NCI-H1694 (cell line): ENCODE measurements at places on chromosomes 16 and 17.
A peak's percentile ranks its signal among the peaks of the same experiment; 100 is the strongest.

DNA sequence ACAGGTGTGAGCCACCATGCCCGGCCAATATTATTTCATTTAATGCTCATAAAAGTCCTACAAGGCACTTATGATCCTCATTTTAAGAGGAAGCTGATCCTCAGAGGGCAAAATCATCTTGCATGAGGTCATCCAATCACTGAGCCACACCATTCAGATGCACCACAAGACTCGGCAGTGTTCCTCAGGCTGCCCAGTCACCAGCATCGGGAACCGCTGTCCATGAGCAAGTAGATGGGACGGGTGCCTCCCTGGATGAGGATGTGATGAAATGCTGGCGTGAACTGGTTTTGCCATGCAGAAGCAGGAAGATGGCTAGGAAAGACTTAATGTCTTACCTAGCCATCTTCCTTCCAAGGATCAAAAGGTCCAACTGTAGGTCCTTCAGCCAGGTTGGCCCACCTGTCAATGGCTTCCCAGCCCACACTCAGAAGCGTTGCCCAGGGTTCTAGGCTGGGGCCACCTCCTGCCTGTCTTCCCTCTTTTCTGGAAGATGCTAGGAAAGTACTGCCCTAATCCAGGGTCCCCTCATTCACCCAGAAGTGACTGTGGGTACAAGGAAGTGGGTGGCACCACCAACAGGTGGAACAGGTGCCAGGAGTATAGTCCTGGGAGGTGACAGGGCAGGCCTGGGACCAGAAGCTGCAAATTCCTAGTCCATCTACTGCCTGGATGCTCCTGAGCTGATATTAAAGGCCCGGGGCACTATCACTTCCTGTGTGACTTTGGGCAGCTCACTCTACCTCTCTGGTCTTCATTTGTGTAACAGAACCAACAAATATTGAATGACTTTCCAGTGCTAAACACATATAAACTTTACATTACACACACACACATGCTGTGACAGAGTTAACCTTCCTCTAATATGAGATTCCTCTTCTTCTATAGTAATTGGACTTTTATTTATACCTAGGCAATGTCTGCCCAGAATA, 32.2 kb upstream of the CRYBA1 start:
- DNase-seq, result no peak

- DNase-seq, result no peak
These were observed 3.9 kb upstream of the KRT38 start for GRCh38 chr17:41444640-41445039.

DNA sequence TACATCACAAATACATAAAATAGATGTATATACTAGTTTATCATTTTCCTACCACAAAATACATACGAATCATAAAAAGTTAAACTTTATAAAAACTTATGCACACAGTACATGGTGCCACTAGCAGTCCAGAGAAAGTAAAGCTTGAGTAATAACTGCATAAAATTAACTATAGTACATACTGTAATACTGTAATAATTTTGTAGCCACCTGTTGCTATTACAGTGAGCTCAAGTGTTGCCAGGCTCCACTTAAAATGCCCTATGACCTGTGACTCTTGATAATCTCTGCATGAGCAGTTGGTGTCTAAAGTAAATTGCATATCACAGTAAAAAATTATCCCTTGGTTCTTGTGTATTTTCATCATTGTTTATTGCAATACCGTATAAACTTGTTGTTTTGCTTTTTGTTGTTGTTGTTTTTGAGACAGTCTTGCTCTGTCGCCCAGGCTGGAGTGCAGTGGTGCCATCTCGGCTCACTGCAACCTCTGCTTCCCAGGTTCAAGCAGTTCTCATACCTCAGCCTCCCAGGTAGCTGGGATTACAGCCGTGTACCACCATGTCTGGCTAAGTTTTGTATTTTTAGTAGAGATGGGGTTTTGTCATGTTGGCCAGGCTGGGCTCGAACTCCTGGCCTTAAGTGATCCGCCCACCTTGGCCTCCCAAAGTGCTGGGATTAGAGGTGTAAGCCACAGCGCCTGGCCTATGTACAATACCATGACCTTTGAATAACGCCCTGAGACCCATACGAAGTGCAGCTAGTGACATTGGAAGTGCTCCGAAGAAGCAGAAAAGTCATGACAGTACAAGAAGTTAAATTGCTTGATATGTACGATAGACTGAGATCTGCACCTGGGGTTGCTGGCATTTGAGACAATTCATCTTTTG, 6.6 kb downstream of the LUC7L3 start:
- DNase-seq, result no peak

DNA sequence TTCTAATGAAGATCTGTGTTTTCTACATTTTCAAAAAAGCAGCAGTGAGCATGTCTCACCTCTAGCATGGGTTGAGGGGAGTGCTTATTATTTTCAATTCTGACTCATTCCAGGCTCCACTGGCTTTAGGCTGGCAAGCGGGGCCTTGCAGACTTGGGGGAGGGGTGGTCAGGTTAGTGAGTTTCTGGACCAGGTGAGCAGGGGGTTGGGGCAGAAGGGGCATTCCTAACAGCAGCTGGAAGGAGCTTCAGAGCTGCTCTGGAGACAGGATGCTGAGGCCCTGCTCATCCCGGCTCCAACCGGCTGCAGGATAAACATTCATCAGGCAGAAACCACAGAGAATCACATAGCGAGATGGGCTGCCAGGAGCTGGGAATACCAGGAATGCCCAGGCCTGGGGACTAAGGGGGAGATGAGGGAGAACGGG, 10.5 kb upstream of the KRT19 start:
- DNase-seq, result no peak

- no peak for DNase-seq
These were observed 25.0 kb downstream of the CRISPLD2 start for GRCh38 chr16:84844559-84845495.

GRCh38 chr16:1815461-1815860, 11.2 kb downstream of the HAGH start:
- no peak for DNase-seq

GRCh38 chr16:63737633-63738032, 1384.2 kb downstream of the CDH11 start:
- no peak for DNase-seq

- no peak for DNase-seq
These were observed 109.2 kb upstream of the NUDT7 start for GRCh38 chr16:77613095-77613494.

- peak; percentile 88 for DNase-seq
These were observed 15.0 kb downstream of the CNTNAP4 start for GRCh38 chr16:76292218-76292617.

GRCh38 chr17:36994438-36994837, 45.7 kb downstream of the AATF start:
- DNase-seq, result no peak

DNA sequence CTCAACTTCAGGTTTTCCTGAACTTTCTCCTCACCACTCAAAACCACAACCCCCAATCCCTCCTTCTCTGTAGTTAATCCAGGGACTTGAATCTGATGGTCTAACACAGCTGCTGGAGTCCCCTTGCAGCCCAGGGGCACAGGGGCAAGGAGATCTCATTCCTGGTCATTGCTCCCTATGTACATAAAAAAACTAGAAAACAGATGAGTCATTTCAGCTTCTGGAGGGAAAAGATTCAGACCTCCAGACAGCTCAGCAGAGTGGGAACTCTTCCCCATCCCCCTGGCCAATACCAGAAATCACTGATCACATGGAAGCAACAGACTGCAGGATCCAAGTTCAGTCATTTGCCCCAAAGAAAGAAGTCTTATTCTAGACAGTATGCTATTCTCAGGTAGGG, 62.1 kb downstream of the DYNLRB2 start:
- DNase-seq, result no peak

- DNase-seq, result no peak
These were observed 10.6 kb upstream of the AATK start for GRCh38 chr17:81176666-81177065.

DNA sequence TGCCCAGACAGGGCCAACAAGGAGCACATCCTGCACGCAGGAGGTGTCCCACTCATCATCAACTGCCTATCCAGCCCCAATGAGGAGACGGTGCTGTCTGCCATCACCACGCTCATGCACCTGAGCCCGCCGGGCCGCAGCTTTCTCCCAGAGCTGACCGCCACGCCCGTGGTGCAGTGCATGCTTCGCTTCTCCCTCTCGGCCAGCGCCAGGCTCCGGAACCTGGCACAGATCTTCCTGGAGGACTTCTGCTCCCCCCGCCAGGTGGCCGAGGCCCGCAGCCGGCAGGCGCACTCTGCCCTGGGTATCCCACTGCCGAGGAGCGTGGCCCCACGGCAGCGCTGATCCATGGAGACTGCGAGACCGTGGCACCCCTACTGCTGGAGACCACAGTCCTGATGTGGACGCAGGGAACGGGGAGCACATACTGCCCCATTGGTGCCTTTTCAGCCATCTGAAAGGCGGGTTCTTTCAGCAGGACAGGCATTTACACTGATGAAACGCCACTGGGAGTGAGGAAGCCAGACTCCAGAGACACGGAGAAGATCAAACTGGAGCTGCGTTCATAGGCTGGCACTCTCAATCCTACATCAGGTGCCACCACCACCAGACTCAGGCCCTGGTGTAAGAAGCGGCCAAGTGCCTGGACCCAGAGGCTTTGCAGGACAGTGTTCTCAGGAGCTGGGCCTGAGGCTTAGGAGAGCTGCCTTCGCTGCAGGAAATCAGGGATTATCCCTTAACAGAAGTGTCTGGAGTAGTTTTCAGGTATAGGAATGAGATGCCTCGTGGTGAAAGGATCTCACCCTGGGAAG, 2.6 kb downstream of the NT5C start:
- no peak for DNase-seq

- DNase-seq, result no peak
These were observed 198.5 kb upstream of the WSCD1 start for GRCh38 chr17:5871666-5872065.

- no peak for DNase-seq
These were observed 2.2 kb downstream of the TMC8 start for GRCh38 chr17:78132767-78133178.

DNA sequence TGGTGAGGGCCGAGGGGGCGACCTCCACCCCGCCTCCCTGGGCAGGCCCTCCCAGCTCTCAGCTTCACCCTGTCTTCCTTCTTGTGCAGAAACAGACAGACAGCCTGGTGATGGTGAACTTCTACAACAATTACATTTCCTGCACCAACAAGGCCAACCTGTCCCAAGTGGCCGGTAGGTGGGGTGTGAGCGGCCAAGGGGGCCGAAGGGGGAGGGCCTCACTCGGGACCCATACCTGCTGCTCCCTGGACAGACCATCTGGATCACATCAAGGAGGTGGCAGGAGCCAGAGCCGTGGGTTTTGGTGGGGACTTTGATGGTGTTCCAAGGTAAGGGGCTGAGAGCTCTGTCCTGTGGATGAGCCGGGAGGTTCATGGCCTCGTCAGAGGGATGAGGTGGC, 20.1 kb downstream of the CHMP1A start:
- no peak for DNase-seq

- no peak for DNase-seq
These were observed 249.2 kb downstream of the HAPSTR1 start for GRCh38 chr16:9340526-9341256.

DNA sequence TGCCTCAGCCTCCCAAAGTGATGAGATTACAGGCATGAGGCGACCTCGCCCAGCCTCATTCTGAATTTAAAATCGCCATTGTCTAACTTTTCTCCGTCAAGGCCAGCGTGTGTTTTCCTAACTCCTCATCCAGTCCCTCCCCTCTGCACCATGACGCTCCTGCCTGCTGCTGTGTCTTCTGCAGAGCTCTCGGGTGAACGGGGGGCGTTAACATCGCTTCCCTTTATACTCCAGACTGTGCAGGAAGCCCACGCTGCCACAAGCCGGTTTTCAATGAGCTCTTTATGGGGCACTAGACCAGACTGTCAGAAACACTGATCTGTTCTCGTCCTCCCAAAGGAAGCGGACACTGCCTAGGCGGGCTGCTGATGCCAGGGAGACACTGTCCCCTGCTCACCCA, 13.2 kb downstream of the AANAT start:
- DNase-seq, result no peak

DNA sequence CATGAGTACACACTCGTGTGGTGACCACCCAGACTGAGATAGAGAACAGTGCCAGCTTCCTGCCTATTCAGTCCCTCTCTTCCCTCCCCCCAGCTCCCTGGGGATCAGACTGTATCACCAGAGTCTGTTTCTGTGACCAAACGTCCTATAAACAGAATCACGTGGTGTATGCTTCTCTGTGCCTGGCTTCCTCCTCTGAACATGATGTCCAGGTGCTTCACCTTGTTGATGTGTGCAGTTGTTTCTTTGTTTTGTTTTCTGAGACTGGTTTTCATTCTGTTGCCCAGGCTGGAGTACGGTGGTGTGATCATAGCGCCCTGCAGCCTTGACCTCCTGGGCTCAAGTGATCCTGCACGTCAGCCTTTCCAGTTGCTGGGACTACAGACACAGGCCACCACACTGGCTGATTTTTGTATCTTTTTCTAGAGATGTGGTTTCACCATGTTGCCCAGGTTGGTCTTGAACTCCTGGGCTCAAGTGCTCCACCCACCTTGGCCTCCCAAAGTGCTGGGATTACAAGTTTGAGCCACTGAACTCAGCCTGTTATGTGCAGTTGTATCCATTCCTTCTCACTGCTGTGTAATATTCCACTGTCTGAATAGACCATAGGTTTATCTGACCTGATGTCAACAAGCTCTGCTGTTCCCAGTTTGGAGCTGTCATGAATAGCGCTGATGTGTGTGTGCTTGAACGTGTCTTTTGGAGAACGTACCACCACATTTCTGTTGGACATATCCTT, 28.9 kb upstream of the PRM1 start:
- no peak for DNase-seq

- DNase-seq, result no peak
These were observed 1.8 kb downstream of the MGRN1 start for GRCh38 chr16:4626396-4626795.

DNA sequence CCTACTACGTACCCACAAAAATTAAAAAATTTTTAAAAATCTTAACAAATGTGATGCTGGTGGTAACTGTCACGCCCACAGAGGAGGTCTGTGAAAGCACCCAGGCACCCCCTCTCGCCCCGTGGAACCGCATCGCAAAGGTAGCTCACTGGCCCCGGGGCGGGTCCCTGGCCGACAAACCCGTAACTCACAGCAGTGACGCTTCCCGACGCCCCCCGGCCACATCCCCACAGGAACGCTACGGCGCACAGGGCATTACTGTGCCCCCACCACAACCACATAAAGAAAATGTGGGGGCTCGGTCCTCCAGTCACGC, 366 bp downstream of the ANKS3 start:
- no peak for DNase-seq

- no peak for DNase-seq
These were observed 451.1 kb downstream of the SOX9 start for GRCh38 chr17:72571813-72572396.

- no peak for DNase-seq
These were observed 79.4 kb downstream of the PRKCA start for GRCh38 chr17:66381701-66382362.

- DNase-seq, result no peak
These were observed 78.4 kb downstream of the RPH3AL start for GRCh38 chr17:273981-274832.

- DNase-seq, result no peak
These were observed 173.0 kb upstream of the GOT2 start for GRCh38 chr16:58906981-58907715.

GRCh38 chr17:35942588-35943186, 826 bp downstream of the LYZL6 start:
- peak; percentile 7 for DNase-seq

GRCh38 chr17:64651889-64652288, 10.2 kb downstream of the SMURF2 start:
- no peak for DNase-seq
